ENCODE measurements at places on chromosomes 1 and 21.

DNA sequence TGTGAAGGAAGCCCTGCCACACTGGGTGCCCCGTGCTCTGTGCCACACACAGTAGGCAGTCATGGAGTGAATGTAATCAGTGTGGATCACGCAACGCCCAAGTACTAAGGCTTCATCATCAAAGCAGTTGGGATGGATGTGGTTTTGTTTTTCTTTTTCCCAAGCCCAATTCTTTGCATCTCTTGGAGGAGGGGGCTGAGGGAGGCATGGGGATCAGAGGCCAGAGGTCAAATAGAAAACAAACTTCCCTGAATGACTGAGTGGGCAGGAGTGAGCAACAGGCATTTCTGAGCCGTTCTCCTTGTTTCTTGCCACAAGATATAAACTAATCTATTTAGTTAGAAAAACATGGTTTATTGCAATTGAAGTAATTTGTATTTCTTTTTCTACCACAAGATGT is 85.3 kb downstream of the TRABD2B start:
- DNase-seq: no peak

DNA sequence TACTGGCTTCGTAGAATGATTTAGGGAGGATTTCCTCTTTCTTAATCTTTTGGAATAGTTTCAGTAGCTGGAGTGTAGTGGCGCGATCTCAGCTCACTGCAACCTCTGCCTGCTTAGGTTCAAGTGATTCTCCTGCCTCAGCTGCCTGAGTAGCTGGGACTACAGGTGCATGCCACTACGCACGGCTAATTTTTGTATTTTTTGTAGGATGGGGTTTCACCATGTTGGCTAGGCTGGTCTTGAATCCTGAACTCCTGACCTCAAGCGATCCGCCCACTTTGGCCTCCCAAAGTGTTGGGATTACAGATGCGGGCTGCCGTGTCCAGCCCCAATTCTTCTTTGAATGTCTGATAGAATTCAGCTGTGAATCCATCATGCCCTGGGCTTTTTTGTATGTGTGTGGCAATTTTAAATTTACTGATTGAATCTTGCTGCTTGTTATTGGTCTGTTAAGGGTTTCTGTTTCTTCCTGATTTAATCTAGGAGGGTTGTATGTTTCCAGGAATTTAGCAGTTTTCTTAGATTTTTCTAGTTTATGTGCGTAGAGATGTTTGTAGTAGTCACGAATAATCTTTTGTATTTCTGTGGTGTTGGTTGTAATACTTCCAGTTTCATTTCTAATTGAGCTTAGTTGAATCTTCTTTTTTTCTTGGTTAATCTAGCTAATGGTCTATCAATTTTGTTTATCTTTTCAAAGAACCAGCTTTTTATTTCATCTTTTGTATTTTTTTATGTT is 15.3 kb downstream of the MAN1C1 start:
- DNase-seq: no peak

- no peak for DNase-seq
These were observed 27.0 kb upstream of the IFNAR2 start for GRCh38 chr21:33202464-33203363.

- DNase-seq: no peak
These were observed 82.4 kb upstream of the FGGY start for GRCh38 chr1:59214248-59215208.

Measured in activated CD4-positive, alpha-beta T cell treated with anti-CD3 and anti-CD28 coated beads, Interleukin-2, Interleukin-6, amounts not matched to agents 100 ng/mL and 50 ng/mL, durations not matched to agents 16 hours and 8 hours (primary cell).